ENCODE measurements at places on chromosomes 3 and 15. TPM values are rescaled to one million over a fixed set of nuclear protein-coding genes. Genes with fewer than 3 reads are reported as not detected.
A peak's percentile ranks its signal among the peaks of the same experiment; 100 is the strongest.

The COX17 gene
- 63.7 TPM for total RNA-seq

The SAMMSON gene
- total RNA-seq: not detected

The ADAMTS9 gene
- not detected for total RNA-seq

The SLC35G2 gene
- total RNA-seq: 0.80 TPM

The IQCF5 gene
- not detected for total RNA-seq

The ROPN1 gene
- total RNA-seq: not detected

DNA sequence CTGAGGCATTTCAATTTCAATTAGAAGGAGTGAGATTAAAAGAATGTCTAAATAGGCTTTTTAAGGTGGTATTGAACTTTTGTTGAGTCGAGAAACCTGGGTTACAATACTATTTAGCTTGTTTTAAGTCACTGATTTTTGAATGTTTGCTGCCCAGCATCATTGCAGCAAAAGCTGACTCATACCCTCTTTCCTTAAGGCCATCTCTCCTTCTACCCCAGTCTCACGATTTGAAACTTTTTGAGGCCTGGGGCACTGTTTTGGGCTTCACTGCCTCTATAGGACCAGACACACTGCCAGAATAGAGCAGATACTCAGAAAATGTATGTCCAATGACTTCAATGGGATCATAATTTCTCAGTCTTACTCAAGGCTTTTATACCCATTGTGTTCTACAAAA, 319.6 kb upstream of the TGFBR2 start:
- no peak for DNase-seq

DNA sequence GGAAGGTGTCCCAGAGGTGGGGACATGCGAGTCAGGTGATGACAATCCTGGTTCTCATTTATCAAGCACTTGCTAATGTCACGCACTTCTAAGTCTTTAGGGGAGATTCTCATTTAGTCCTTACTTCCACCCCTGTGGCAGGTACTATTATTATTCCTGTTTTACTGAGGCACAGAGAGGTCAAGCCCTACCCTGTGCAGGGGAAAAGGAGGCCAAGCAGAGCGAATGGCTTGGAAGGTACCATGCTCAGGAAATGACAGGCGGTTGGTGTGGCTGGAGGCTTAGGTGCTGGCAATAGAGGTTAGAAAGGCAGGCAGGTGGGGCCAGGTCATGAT, 268.9 kb downstream of the UACA start:
- no peak for DNase-seq

GRCh38 chr15:25719101-25719985, 143.8 kb downstream of the ATP10A start:
- no peak for DNase-seq

DNA sequence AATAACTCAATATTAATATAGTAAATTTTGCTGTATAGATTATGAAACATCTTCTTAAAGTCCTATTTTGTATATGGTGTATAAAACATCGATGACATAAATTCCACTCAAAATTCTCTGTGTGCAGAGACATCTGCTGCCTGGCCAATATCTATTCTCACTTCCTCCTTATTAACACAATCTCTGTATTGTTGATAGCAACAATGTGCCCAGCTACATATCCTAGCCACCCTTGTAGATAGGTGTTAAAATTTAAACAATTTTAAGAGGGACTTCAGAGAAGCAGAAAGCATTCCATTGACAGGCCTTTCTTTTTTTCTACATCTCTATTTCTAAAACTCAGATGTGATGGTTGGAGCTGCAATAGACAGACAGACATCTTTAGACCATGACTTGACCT, 72.3 kb downstream of the FGF12 start:
- no peak for DNase-seq

- DNase-seq: no peak
These were observed 46.6 kb downstream of the SLCO2A1 start for GRCh38 chr3:133983126-133983525.

DNA sequence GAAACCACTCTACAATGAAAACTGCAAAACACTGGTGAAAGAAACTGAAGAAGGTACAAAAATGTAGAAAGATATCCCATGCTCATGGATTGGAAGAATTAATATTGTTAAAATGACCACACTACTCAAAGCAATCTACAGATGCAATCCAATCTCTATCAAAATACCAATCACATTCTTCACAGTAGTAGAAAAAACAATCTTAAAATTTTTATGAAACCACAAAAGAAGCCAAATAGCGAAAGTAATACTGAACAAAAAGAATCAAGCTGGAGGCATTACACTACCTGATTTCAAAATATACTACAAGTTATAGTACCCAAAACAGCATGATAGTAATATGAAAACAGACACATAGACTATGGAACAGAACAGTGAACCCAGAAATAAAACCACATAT, 36.9 kb downstream of the TXNRD3 start:
- DNase-seq: no peak

DNA sequence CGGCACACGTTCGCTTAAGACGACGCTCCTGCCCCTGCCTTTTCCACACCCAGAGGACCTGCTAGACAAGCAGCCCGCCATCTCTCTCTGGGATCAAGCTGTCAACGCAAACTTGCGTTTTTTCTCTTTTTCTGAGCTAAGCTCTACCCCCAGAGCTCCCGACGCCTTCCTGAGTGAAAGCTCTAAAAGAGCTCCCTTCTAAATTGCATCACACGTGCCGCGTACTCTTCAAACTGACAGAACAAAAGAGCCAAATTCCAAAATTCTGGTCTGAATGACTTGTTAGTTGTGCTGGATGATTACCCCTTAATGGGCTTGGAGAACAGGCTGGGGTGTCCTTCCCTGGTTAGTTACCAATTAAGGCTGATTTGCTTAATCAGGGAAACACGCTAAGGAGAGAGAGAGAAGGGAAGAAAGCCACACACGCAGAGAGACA, 81.2 kb downstream of the MDFIC2 start:
- DNase-seq: no peak

GRCh38 chr15:35134299-35134698, 49.2 kb upstream of the NANOGP8 start:
- no peak for DNase-seq

DNA sequence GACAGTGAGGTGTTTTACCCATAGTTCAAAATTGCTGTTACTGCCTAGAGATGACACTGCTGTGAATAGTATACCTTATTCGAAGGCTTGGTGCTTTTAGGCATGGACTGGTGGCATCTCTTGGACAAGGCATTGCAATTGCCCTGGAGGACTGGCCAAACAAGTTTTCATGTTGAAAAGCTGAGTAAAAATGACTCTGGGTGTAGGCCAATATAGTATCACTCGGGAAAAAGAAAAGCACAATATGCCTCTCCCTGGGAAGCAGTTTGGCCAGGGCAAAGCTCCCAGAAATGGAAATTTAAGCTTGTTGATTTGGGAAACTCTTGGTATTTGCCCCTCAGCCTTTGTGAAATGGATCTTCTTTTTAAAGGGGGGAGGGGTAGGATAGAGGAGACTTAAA, 54.8 kb downstream of the ZNF609 start:
- DNase-seq: no peak

- DNase-seq: peak; percentile 58
These were observed at the start of gene CCDC50 for GRCh38 chr3:191328962-191329653. CCDC50 (plus strand) TSS chr3:191329394; CDS start chr3:191329675, 281 bp downstream.

DNA sequence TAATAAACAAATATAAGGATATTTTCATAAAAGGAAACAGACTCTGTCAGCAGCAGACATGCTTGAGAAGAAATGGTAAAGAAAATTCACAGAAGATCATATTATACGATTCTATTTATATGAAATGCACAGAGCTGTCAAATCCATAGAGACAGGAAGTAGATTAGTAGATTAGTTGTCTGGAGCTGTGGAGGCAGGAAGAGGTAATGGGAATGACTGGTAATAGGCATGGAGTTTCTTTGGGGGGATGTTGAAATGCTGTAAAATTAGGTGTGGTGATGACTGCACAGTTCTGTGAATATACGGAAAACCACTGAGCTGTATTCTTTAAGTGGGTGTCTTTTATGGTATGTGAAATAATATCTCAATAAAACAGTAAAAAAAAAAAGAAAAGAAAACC, 35.3 kb downstream of the CEP152 start:
- no peak for DNase-seq

- no peak for DNase-seq
These were observed 813.1 kb downstream of the NAALADL2 start for GRCh38 chr3:175672119-175672689.

- no peak for DNase-seq
These were observed 21.3 kb upstream of the RFTN1 start for GRCh38 chr3:16534640-16535262.

DNA sequence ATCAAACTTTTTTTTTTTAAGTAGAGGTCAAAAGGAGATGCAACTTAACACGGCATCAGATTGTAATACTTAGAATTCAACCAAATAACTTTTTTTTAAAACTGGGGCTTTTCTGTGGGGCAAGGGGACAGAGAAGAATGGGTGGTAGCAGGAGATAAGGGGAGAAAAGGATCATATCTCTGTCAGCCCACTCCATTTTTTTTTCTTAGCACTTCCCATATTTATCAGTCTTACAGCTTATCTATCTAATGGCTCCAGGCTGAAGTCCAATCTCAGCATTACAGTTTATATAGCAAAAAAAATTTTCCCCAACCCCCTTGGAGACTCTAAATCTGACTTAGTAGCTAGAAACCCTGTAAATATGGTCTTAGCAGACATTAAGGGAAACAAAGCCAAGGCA, 69.3 kb downstream of the PIK3R4 start:
- no peak for DNase-seq

DNA sequence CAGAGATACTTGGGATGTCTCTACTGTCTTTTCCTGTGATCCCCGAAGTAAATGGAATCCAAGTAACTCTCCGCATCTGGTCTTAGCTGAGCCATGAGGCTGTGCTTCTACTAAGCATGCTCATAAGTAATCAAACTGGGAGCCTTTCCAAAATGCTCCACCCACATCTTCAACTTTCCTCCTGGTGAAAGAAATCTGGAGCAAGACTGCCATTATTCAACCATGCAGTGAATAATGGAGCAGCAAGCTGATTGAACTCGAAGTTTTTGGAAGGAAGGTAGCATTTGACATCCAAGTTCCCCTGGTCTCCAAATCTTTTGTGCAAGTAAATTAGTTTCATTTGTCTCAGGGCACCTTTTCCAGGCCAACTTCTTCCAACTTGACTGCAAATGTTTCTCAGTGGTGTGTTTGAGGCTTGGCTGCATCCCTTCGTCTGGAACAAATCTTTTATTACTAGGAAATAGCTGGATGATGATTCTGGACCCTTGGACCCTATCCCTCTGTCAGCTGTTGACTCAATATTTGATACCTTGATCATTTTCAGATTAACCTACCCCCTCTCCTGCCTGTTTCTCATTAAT, 19.4 kb downstream of the GXYLT2 start:
- no peak for DNase-seq

DNA sequence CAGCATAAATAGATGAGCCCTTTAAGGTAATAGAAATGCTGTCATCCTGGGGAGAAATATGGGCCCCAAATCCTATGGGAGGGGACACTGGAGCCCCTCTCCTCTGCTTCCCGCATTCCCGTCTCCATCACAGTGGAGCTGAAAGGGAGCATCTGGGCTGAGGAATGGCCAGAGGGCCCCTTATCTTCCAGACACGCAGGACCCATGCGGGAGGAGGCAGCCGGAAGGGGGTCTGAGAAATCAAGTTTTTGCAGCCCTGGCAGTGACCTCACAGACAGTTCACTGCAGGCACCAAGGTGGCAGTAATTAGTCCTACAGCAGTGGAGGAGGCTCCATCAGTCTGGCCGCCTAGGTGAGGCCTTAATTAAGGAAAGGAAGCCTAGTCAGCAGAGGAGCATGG, 80.2 kb downstream of the RAB11A start:
- DNase-seq: no peak

DNA sequence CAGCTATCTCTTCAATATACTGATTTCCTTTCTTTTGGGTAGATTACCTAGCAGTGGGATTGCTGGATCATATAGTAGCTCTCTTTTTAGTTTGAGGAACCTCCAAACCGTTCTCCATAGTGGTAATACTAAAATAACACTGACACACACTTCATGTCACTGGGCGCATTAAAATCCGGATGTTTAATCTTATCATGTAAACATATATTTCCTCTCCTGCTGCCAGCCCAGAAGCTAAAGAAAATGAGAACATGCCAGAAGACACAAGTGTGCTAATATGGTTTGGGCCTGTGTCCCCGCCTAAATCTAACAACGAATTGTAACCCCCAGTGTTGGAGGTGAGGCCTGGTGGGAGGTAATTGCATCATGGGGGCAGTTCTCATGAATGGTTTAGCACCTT, 23.6 kb upstream of the KCNMB2 start:
- DNase-seq: no peak

DNA sequence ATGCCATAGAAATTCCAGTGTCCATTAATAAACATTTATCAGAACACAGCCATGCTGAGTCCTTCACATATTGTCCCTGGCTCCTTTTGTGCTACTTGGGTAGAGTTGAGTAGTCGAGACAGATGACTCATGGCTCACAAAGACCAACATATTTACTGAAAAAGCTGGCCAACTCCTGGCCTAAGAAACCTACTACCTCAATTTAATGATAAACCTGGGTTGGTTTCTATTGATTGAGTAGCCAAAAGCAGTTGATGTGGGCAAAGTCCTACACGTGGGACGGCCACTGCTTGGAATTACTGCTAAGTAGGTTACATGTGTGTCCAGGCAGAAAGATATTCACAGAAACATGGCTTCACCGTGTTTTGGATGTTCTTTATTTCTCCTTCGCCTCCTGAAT, 402.2 kb downstream of the NR2F2 start:
- no peak for DNase-seq

DNA sequence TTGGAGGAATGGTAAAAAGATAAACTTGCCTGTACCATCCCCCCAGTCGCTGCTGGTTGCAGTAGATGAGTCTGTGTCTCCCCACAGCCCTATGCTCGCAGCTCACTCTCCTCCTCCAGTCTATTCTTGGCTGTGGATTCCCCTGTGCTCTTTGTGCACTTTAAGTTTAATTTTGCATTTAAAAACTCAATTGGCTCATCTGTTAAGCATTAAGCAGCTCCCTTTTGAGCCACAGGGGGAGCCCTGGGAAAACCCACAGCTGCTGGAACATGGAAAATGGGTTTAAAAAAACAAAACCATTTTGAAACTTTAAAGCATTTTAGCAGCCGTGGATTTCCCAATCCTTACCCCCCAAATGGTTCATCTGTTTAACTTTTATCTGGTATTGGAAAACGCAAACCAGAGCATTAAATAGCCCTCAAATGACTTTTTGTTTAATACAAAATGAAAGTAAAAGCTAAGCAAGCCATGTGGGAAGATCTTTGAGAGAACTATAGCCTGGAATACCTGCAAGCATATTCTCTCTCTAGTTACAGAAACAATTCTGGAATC, 536.9 kb downstream of the ZIC1 start:
- DNase-seq: no peak

DNA sequence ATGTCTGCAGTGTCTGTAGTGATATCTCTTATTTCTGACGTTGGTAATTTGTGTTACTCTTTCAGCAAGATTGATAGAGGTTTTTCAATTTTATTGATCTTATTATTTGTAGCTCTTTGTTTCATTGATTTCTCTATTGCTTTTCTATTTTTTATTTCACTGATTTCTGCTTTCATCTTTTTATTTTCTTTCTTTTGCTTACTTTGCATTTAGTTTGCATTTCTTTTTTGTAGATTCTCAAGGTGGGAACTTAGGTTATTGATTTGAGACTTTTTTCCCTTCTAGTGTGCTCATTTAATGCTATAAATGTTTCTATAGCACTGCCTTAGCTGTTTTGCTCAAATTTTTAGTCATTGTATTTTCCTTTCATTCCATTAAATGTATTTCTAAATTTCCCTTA, 49.5 kb upstream of the GABRG3 start:
- no peak for DNase-seq
